SJCRH30 (cell line): ENCODE measurements at places on chromosomes 3 and 15.

GRCh38 chr3:29686889-29687592 lies 406.2 kb downstream of the RBMS3 start:
- no peaks in the 10 kb centered on the region for H3K36me3 ChIP-seq
- H3K4me3 ChIP-seq, result no peak overlapping the region
- H3K27ac ChIP-seq, result no peak overlapping the region
- no peak for DNase-seq
- H3K4me1 ChIP-seq, result peaks cover 14% of the 10 kb centered on the region

DNA sequence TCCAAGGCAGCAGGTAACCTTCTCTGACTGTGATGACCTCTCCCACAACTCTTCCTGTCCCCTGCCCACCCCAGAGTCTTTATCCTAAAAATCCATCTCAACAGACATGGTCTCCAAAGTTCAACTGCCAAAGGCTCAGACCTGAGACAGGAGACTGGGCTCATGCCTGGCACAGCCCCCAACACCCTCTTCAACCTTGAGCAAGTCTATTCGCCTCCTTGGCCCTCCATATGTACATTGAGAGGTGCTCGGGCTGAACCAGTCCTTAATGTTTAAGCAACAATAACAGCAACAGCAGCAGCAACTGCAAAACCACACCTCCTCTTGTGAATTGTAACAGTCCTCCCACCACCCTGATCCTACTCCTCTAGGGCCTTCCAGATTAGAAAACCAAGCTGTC lies 9.9 kb downstream of the FAM3D start:
- no peak overlapping the region for H3K27ac ChIP-seq
- H3K27me3 ChIP-seq, result no peaks in the 10 kb centered on the region
- no peaks in the 10 kb centered on the region for H3K36me3 ChIP-seq
- no peak for DNase-seq

GRCh38 chr3:102200126-102200525 lies 234.7 kb upstream of the ZPLD1 start:
- no peak overlapping the region for H3K4me3 ChIP-seq
- H3K27ac ChIP-seq, result no peak overlapping the region
- H3K4me1 ChIP-seq, result no peaks in the 10 kb centered on the region
- no peaks in the 10 kb centered on the region for H3K36me3 ChIP-seq
- no peaks in the 10 kb centered on the region for H3K27me3 ChIP-seq
- DNase-seq, result no peak

GRCh38 chr15:77416148-77416455 lies 3.8 kb downstream of the PEAK1 start:
- no peaks in the 10 kb centered on the region for H3K27me3 ChIP-seq
- H3K4me3 ChIP-seq, result no peak overlapping the region
- DNase-seq, result no peak

DNA sequence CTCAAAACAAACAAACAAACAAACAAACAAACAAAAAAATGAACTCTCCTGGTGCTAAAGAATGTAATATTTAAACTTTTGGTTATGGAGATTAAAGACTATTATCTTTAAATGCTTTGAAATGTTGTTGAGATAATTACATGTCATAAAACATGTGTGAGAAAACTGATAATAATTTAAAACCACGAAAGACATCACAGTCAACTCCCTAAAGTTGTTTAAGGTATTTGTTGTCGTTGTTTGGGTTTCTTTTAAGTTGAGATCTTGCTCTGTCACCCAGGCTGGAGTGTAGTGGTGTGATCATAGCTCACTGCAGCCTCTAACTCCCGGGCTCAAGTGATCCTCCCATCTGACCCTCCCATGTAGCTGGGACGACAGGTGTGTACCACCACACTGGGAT lies 12.0 kb downstream of the EFCAB12 start:
- H3K27me3 ChIP-seq, result peaks cover 6% of the 10 kb centered on the region
- no peak overlapping the region for H3K27ac ChIP-seq
- DNase-seq, result no peak
- no peak overlapping the region for H3K4me3 ChIP-seq
- H3K36me3 ChIP-seq, result no peaks in the 10 kb centered on the region

DNA sequence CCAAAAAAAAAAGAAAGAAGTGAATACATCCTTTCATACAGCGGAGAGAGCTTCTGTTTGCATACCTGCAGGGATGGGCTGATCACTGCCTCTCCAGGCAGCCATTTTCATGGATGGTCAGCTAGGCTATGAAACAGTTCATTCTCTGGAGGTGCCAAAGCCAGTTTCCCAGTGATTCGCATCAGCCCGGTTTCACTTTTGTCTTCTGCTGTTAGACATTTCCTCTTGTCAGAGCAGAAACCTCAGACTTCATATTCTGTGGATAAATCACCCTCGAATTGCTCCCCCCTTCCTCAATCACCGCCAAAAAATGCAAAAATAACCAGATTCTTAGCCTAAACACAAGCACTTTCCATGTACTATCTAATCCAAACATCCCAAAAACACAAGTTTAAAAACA lies 225.6 kb downstream of the ADAMTS9 start:
- H3K4me1 ChIP-seq, result no peaks in the 10 kb centered on the region
- H3K36me3 ChIP-seq, result no peaks in the 10 kb centered on the region
- H3K27me3 ChIP-seq, result no peaks in the 10 kb centered on the region
- DNase-seq, result no peak
- H3K4me3 ChIP-seq, result no peak overlapping the region

DNA sequence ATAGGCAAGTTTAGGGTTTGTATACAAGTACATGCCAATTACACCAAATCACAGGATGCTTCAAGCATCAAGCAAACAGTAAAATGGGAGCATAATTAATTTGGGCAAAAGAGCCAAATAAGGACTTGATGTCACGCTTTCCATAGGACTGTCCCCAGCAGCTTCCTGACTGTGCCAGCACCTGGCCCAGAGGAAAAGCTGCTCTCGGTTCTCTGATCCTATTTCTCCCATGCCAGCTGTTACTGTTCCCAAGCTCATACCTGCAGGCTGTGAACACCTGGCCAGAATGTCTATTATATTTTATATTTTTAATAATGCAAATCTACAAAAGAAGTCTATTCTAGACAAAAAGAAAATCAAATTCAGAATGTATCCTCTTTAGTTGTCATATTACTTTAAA lies 12.2 kb downstream of the ZXDC start:
- no peak overlapping the region for H3K4me3 ChIP-seq
- peaks cover 57% of the 10 kb centered on the region for H3K36me3 ChIP-seq
- no peak for DNase-seq
- no peak overlapping the region for H3K27ac ChIP-seq
- H3K4me1 ChIP-seq, result peaks cover 5% of the 10 kb centered on the region; the same call in 1 of the 2 replicates
